ENCODE measurements at places on chromosomes 7 and 10.

GRCh38 chr10:78921895-78922294, 146.9 kb upstream of the ZMIZ1 start:
- no peak for DNase-seq

DNA sequence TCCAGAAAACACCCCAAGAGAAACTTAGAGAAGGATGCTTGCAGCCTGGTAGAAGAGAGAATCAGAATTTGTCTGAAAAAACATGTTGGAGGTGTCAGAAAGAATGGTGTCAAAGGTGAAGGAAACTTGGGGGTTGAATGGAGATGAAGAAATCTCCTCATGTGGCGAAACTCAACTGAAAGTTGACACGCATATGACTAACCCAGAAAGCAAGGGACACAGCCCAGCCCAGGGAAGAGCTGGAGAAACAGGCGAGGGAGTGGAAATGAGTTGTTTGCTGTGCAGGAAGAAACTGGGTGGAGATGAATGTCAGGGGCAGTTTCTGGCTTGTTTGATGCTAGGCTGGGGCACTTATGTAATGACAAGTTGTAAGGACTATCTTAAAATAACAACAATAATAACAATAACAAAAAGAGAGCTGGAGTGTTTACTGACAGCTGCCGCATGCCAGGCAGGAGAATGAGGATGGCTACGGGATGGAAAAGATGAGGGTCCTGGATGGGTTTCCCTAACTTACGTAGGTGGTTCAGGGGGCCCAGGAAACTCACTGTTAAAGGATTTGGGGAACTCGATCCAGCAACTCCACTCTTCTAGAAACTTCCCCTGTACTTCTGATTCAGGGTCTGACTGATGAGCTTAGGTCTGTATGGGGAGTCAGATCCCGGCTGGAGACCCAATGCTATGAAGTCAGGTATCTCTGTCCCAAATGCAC, 57.4 kb downstream of the MAP3K8 start:
- no peak for DNase-seq

DNA sequence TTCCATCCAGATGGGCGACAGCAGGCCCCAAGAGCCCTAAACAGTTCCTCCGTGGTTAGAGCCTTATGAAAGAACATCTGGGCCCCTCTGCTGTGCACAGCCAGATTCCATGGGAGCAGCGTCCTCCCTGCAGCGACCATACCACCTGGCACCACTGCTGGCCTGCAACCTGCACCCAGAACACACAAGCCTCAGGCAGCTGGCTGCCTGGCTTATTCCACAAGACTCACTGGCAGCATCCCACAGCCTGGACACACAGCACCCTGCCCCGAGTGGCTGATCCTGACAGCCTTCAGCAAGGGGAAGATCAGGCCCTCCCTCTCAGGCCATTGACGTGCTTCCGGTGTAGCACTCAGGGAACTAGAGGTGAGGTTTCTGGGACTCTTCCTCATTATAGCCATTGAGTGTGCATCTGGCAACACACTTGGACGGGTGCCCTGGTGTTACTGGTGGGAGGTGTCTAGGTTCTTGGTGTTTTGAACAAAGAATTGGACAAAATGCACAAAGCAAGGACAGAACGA, 33.7 kb upstream of the ERCC6 start:
- no peak for DNase-seq

GRCh38 chr7:1431634-1432380, 27.5 kb downstream of the MICALL2 start:
- no peak for DNase-seq

- peak; percentile 3 for DNase-seq
These were observed 21.5 kb downstream of the GET4 start for GRCh38 chr7:897771-898376.

- peak; percentile 44 for DNase-seq
These were observed 3.8 kb upstream of the DDX50 start for GRCh38 chr10:68897336-68897741.

DNA sequence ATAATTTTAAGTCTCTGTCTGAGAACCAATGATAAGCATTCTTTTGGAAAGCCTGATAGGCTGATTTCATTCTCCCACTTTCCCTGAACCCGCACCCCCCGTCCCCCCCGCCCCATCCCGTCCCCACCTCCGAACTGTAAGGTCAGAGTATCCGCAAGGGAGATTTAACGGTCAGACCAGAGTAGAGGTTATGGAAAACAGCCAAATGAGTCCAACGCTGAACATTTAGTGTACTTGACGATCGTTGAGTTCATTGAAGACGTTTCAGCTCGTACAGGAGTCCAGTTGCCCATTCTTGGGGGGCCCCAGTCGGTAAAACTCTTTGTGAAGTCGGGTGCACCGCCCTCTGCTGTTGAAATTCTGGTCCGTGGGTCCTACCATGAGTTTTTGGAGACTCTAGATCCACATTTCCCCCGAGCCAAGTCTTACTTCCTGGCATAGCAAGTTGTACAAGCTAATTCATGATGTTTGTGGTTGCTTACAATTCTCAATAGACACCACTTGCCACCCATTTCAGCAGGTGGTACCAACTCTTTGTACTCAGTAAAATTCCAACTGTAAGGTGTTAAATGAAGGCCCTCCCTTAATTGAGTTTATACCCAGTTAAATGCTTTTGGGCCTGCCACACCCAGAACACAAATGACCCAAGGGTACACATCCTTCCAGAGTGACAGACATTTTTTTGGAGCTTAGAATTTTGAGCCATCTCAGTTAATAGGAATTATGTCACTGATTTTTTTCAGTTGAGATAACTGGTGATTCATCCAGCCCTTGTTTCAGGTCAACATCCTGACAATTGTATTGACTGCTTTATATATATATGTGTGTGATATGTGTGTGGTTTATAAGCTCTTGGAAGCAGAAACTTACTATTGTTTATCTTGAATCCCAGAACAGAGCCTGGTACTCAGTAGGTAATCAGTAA, 1.2 kb downstream of the MARCHF5 start:
- no peak for DNase-seq

DNA sequence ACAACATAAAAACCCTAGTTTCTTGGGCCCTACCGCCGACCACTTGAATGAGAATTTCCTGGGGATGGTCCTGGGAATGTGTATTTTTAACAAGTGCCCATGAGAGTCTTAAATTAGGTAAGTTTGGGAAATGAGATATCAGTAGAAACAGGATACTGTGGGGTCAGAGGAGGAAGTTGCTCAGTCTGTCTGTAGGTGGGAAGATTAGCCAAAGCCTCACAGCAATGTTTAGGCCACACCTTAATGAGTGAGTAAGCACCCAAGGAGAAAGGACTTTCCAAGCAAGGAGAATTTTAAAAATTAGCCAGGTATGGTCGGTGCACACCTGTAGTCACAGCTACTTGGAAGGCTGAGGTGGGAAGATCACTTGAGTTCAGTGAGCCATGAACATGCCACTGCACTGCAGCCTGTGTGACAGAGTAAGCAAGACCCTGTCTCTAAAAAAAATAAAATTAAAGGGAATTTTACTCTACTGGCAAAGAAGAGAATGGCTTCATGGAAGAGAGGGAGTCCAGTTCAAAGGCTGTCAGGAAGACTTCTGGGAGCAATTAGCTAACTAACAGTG, 31.9 kb downstream of the PAPSS2 start:
- DNase-seq = no peak

DNA sequence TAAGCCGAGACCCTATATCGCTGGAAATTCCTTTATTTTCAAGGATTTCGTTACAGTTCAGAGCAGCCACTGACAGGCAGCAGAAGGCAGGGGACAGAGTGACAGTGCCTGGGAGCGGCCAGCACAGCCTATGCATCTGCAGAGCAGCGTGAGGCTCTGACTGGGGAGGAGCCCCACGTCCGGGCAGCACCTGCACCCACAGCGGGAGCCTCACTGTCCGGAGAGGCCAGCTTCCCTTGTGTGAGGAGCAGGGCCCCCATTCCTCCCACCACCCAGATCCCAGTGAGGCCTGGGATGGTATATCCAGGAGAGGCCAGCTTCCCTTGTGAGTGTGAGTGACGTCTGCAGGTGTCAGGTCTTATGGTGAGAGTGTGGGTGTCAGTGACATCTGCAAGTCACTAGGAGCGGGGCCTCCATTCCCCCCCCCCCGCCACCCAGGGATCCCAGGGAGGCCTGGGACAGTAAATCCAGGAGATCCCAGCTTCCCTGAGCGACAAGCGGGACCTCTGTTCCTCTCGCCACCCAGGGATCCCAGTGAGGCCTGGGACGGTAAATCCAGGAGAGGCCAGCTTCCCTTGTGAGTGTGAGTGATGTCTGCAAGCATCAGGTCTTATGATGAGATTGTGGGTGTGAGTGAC, 259.1 kb downstream of the PTPRN2 start:
- DNase-seq = no peak

- DNase-seq = peak; percentile 24
These were observed 122.5 kb upstream of the ANKRD1 start for GRCh38 chr10:91043173-91043910.

- no peak for DNase-seq
These were observed 232.9 kb upstream of the PHF14 start for GRCh38 chr7:10740805-10741204.

GRCh38 chr7:111855161-111855841, 293.0 kb upstream of the IMMP2L start:
- peak; percentile 43 for DNase-seq

DNA sequence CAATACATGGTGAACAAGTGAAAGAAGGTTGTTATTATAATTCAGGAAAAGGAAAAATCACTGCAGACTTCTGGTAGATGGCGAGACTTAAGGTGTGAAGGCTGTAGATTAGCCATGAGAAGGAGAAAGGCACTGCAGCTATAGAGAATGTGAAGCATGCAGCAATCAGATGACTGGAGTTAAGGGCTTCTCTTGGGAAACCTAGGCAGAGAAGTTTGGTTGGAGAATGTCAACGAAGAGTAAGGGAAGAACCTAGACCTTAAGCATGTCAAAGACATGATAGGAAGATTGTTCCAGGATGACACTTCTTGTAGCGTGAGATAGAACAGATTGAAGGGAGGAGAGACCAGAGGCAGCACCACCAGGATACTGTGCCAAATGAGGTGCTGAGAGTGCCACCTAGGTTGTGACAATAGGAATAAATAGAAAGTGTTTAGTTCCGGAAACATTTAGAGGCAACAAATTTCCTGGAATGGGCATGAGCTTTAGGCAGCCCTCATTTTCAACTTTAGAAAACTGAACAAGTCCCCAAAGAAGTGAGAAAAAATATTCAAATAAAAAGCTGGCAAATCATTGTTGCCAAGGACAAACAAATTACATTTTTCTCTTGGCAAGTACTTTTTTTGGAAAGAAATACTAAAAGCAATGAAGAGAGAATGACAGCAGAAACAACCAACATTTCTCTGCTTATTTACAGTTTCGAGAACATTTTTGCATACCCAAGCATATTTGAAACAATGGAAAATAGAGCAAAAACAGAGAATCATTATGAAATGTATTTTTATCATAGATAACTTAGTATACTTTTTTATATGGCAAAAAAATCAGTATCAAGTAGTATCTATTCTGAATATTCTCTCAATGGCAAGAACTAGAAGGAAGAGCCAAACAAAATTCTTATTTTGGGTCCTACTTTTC, 4.9 kb downstream of the LRRC17 start:
- no peak for DNase-seq

GRCh38 chr10:112619556-112619955, 172.5 kb downstream of the VTI1A start:
- no peak for DNase-seq

- no peak for DNase-seq
These were observed 34.5 kb downstream of the PAXIP1 start for GRCh38 chr7:154968336-154969001.

GRCh38 chr7:12674861-12675260, 12.6 kb upstream of the ARL4A start:
- DNase-seq = no peak

GRCh38 chr10:62610649-62611229, 193.8 kb upstream of the ADO start:
- DNase-seq = peak; percentile 45

- no peak for DNase-seq
These were observed 117.1 kb downstream of the KMT2E start for GRCh38 chr7:105131033-105131656.

GRCh38 chr10:109992485-109992884, 15.3 kb upstream of the ADD3 start:
- DNase-seq = no peak

- no peak for DNase-seq
These were observed 6.7 kb upstream of the POLR1F start for GRCh38 chr7:19715499-19715898.

DNA sequence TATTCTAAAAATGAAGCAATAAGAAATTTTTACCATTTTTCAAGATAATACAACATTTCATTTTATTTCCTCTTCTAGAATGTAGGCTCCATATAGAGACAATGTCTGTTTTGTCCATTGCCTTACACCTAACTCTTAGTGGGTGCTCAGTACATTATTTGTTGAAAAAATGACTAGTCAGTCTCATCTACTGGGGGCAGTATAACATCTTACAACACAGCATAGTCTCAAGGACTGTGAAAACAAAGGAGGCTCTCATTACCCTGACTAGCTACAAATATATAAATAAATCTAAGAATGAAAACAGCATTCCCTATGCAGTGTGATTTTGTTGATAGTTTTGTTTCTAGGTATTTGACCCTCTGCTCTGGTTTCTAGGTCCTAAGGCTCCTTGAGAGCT, 11.6 kb downstream of the CRPPA start:
- DNase-seq = no peak

GRCh38 chr7:3730276-3730675, 429.2 kb downstream of the SDK1 start:
- DNase-seq = no peak

DNA sequence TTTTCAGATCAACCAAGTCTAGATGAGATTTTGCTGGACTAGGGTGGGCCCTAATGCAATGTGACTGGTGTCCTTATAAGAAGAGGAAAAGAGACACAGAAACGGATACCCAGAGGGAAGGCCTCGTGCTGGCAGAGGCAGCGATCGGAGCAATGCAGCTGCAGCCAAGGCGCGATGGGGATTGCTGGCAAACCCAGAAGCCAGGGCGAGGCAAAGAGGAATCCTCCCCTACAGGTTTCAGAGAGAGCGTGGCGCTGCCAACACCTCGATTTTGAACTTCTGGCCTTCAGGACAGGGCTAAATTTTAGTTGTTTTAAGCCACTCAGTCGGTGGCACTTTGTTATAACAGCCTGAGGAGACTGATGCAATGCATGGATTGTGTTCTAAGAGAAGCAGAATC, 157.1 kb upstream of the RHEB start:
- no peak for DNase-seq

GRCh38 chr7:22426463-22427094, 69.6 kb upstream of the RAPGEF5 start:
- no peak for DNase-seq

DNA sequence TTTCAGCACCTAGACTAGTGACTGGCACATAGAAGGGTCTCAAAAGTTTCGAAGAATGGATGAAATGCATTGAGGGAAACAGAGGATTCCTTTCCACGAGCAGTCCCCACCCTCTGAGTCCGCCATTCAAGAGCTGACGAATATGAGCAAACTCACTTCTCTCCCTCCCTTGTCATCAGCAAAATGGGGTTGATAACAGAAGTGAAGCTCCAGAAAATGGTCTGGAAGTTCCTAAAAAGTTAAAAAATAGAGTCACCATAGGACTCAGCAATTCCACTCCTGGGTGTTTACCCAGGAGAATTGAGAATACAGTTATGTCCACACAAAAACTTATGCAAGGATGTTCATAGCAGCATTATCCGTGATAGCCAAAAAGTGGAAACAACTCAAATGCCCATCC, 25.0 kb upstream of the SRGN start:
- DNase-seq = no peak

GRCh38 chr10:72228318-72228751, 12.3 kb upstream of the ASCC1 start:
- peak; percentile 12 for DNase-seq
